ENCODE measurements at places on chromosomes 13 and 19. TPM values are rescaled to one million over a fixed set of nuclear protein-coding genes. Genes with fewer than 3 reads are reported as not detected.

GRCh38 chr13:72253754-72254153 is 386.8 kb upstream of the DACH1 start:
- no peak overlapping the region for H3K27ac ChIP-seq
- H3K4me1 ChIP-seq: no peaks in the 10 kb centered on the region
- H3K4me3 ChIP-seq: no peak overlapping the region
- no peak for DNase-seq

- no peak overlapping the region for H3K4me3 ChIP-seq
- no peaks in the 10 kb centered on the region for H3K36me3 ChIP-seq
- no peak overlapping the region for H3K27ac ChIP-seq
- no peak for DNase-seq
- H3K27me3 ChIP-seq: no peaks in the 10 kb centered on the region
These were observed 2086.2 kb downstream of the PCDH9 start for GRCh38 chr13:65143920-65144319.

GRCh38 chr19:15418231-15418578 is 583 bp downstream of the AKAP8L start:
- H3K4me3 ChIP-seq: peak overlapping the region; percentile 56
- peaks cover 37% of the 10 kb centered on the region for H3K4me1 ChIP-seq
- peaks cover 11% of the 10 kb centered on the region for H3K36me3 ChIP-seq
- DNase-seq: peak; percentile 48
- peak overlapping the region; percentile 90 for H3K27ac ChIP-seq

- no peaks in the 10 kb centered on the region for H3K36me3 ChIP-seq
- H3K27ac ChIP-seq: no peak overlapping the region
- no peak for DNase-seq
- no peaks in the 10 kb centered on the region for H3K4me1 ChIP-seq
These were observed 36.7 kb upstream of the RANBP3 start for GRCh38 chr19:6014551-6015135.

DNA sequence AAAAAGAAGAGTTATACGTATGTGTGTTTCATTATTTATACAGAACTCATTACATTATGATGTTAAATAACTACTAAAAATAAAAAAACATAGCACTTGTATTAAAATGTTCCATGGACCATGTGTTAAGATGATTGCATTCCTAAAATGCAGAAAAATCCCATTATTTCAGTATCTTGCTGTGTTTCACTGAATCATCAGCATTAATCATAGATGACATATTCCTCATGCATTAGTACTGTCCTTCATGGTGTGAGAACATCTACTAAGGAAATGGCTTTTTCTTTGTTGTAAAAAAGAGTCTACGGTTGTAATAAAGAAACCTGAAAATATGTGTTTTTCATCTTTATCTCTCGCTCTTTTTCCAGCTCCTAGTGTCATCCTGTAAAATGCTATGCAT is 416.5 kb downstream of the FGF14 start:
- H3K36me3 ChIP-seq: no peaks in the 10 kb centered on the region
- DNase-seq: no peak
- no peaks in the 10 kb centered on the region for H3K4me1 ChIP-seq
- H3K27ac ChIP-seq: no peak overlapping the region

DNA sequence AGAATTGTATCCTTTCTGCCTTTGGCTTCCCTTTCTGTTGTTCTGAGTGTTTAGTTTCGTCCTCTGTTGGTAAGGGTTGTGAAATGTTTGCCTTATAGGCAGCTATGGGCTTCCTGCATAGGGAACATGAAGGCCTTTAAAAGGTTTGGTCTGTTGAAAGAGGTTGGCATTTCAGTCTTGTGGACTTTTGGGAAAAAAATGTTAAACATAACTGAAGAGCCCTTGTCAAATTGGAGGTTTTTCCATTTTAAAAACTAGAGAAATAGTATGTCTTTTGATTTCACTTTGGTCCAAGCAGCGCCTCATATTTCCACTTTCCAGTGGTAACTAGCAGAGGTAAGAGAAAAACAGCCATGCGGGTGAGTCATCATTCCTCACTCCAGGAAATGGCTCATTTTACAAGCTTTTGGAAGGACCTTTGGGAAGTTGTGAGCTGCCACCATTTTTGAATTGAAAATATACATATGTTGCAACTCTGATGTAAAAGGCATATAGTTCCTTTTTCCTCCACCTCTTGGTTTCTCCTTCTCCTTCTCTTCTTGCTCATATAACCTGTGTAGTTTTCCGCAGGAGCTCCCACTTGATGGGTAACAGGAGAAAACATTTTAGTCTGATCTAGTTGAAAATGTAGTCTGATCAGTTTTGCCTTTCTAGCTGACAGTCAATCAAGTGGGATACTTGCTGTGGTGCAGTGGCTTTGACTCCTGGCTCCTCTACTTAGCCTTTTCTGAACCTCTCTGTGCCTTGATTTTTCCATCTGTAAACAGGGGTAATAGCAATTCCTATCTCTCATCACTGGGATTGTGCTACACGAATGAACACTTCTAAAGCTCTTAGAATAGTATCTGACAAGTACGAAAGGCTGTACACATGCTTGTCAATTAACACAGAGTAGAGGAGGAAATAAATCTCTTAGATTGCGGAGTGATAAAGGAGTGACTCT is 23.0 kb downstream of the GPC6 start:
- no peak overlapping the region for H3K27ac ChIP-seq
- no peaks in the 10 kb centered on the region for H3K27me3 ChIP-seq
- no peaks in the 10 kb centered on the region for H3K36me3 ChIP-seq
- H3K4me1 ChIP-seq: no peaks in the 10 kb centered on the region
- DNase-seq: no peak

DNA sequence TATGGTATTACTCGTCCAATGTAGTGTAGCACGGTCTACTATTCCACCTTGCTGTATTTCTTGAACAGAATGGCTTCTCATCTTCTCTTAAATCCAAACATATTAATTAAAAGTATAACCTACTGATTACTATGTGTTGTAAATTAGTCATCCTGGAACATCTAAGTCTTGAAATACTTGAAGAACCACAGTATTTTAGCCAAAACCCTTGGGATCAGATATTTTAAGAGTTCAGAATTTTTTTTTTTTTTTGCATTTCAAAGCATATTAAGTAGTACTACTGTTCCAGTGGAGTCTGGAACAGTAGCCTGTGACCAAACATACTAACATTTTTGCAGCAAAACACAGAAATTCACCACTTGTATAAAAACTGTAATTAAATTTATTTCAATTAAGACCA is 30.1 kb downstream of the ZC3H13 start:
- H3K27ac ChIP-seq: no peak overlapping the region
- DNase-seq: no peak
- no peak overlapping the region for H3K4me3 ChIP-seq
- no peaks in the 10 kb centered on the region for H3K4me1 ChIP-seq
- no peaks in the 10 kb centered on the region for H3K27me3 ChIP-seq

- H3K4me3 ChIP-seq: no peak overlapping the region
- no peak for DNase-seq
- H3K27ac ChIP-seq: no peak overlapping the region
- no peaks in the 10 kb centered on the region for H3K27me3 ChIP-seq
These were observed 15.1 kb upstream of the GNA15 start for GRCh38 chr19:3120611-3121276.

Gene COL4A1
- 125 TPM for total RNA-seq

Gene C5AR1
- total RNA-seq: 2.3 TPM

Gene ARHGAP45
- 11.5 TPM for total RNA-seq

Data from thyroid gland (tissue), 4 donors.